PC-3 (cell line): ENCODE measurements at places on chromosomes 2 and 18. TPM values are rescaled to one million over a fixed set of nuclear protein-coding genes. Genes with fewer than 3 reads are reported as not detected.

DNA sequence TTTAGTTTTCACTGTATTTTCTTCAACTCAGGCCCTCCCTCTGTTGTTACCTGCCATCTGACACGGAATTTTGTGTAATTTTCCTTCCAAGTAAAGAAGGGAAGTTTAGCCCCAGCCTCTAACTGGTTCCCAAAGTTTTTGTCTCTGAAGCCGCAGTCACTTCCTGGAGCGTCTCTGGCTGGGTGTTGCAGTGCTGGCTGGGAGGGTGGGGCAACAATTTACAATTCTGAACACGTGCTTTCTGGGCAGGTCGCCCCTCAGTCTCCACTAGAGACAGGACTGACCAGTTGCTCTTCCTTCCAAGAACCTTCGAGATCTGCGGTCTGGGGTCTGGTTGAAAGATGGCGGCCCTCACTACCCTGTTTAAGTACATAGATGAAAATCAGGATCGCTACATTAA is 3.5 kb downstream of the CNDP2 start:
- peak; percentile 50 for DNase-seq

- DNase-seq = no peak
Observed at GRCh38 chr18:74149878-74150277, 1.6 kb downstream of the TIMM21 start.

GRCh38 chr2:33197198-33197938 is 250.6 kb downstream of the LTBP1 start:
- no peak for DNase-seq

DNA sequence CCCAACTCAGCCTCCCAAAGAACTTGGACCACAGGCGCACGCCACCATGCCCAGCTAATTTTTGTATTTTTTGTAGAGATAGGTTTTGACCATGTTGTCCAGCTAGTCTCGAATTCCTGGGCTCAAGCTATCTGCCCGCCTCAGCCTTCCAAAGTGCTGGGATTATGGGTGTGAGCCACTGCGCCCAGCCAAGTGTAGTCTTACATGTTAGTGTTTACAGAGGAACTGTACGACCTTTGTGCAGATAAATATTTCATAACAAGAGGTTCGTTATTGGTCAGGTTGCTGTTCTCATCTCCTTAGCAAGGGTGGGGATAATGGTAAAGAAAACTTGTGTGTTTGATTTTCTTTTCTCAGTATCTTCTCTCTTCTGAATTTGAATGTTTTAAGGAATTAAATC is 46.5 kb downstream of the RALBP1 start:
- DNase-seq = no peak

GRCh38 chr18:9353596-9353995 is 19.0 kb downstream of the TWSG1 start:
- no peak for DNase-seq

- DNase-seq = no peak
Observed at GRCh38 chr2:205848601-205849000, 166.3 kb downstream of the NRP2 start.

GRCh38 chr2:25333981-25334380 is 7.7 kb downstream of the DNMT3A start:
- DNase-seq = no peak

DNA sequence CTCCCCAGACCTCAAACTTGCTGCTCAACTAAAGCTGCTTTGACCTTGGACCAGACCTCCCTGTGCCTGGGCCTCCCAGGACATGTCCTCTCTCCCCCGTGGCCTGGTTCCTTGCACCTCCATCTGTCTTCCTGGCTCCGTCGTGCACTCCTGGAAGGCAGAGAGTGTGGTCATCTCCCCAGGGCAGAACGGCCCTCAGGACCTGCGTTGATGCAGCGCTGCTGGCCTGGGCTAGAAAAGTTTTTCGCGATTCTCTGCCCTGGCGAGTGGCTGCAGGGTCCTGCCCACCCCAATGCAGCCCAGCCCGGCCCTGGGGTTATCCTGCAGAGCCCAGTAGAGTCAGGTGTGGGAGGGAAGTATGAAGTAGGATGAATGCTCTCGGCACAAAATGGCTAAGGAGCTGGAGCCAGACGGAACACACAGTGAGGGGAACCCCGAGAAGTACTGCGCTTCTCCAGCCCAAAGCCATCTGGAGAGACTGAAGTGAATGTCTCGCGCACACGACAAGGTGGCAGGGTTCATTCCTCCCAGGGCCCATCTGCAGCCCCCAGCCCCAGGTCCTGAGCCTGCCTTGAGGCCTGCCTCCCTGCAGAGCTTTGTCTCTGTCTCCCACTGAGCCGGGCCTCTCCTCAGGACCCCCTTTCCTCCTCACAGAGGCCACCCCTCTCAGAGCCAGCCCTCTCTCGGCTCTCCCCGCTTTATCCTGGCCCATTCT is 41.7 kb downstream of the ATOH8 start:
- DNase-seq = no peak

DNA sequence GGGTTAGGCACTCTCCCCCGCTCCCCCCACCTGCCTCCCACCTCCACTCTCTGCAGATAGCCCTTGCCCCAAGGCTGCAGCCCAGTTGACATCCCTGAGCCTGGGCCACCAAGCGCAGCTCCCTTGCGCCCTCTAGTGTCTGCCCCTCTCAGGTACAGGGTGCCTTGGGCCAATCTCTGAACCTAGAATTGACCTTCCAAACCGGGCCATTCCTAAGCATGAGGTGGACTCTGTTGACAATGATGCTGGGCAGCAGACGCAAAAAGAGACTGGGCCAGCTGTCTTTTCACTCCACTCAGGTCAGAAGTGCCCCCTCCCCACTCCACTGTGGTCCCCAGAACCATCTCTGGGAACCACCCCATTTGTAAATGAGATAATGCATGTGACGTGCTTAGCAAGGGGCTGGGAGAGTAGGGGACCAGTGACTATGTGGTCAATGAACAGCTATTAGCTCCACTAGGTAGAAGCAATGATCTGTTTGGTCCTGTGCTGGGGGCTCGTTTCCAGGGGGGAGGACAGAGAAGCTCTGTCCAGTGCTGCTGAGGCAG is 43.3 kb upstream of the PLB1 start:
- DNase-seq = peak; percentile 65

GRCh38 chr2:26642429-26642828 is 1.3 kb upstream of the CIB4 start:
- DNase-seq = no peak

DNA sequence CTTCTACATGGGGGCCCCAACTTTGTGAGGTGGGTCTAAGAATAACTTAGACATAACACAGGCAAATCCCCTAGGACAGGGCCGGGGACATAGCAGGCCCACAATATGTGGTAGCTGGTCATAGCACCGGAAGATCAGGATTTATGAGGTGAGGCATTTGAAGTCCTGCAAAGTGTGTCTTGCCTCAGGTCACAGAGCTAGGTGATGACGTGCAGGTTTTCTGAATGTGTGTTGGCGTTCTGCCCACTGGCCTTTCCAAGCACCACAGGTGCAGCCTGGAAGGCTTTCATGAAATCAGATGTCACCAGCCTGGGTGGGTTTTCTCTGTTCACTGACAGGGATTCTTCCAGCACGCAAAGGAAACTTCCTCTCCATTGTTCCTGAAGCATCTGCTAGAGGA is 119.1 kb downstream of the LRATD1 start:
- peak; percentile 89 for DNase-seq

GRCh38 chr18:48049757-48050156 is 119.3 kb upstream of the SMAD2 start:
- DNase-seq = no peak

- DNase-seq = no peak
Observed at GRCh38 chr2:96772903-96773671, 12.4 kb downstream of the CNNM4 start.

GRCh38 chr18:65632236-65632635 is 118.6 kb upstream of the CDH7 start:
- no peak for DNase-seq

DNA sequence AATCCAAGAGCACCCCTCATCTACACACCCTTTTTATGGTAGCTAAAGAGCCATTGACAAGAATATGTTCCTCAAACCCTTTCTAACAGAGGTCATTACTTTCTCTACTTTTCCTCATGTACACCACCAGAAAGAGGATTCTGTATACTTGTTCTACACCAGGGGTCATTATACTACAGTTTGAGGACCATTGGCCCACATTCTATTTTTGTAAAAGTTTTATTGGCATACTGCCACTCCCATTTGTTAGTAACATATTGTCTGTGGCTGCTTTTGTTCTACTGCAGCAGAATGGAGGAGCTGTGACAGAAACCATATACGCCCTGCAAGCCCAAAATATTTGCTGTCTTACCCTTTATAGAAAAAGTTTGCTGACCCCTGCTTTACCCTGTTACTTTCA is 14.3 kb downstream of the HTR2B start:
- DNase-seq = peak; percentile 17

DNA sequence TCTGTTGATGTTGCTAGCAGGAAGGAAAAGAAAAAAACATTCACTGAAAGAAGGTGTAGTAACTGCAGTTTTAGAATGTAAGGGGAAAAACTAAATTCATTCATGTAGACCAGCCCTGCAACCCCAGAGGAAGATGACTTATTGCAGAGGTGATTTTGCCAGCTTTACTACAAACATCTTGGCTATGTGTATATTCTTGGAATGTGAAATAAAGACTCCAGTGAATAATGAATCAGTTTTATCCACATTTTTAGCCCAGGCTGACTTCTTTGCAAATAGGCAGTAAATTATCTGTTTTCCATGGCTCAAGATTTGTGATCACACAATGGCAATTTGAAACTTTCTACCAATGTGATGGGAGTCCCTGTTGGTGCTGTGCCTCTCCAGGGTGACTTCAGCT is 206.1 kb upstream of the SETBP1 start:
- DNase-seq = no peak

- peak; percentile 18 for DNase-seq
Observed at GRCh38 chr2:237143676-237144440, 58.2 kb downstream of the COPS8 start.

DNA sequence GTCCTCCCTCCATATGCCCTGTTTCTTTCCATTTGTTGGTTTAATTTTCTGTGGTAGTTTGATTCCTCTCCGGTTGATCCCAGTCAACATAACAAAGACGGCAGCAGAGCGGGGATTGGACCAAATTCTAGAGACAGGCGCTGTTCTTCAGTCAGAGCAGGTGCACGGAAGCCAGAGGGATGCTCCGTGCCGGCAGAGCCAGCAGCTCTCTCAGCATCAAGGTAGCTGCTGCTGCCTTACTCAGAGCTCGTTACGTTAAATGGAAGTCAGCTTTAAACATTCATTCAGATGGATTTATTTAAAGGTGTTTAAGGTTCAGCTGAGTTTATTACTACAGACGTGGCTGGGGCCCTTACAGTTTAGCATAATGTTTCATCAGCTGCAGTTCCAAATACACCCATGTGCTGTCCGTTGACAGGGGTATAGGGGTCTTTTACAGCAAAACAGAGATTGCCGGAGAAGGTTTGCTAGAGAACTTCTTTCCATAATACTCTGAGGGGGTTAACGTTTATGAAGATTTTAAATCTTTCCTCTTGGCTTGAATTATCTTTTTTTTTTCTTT is 497.2 kb upstream of the PIK3C3 start:
- no peak for DNase-seq

GRCh38 chr2:5473635-5474034 is 218.5 kb upstream of the SOX11 start:
- no peak for DNase-seq

DNA sequence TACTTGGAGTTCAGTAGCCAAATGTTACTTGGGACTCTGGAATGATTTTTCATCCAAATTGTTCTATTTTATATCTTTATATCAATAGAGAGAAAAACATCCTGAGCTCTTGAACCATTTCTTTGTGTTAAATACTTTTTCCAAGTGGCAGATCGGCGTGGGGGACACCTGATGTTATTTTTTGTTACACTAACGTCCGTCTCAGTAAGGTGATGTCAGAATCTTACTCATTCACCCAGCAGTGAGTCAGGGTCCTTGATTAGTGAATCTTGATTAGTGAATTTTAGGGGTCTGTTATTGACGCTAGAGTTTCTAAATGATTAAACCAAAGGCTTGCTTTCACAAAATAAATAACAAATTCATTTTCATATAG is 1.7 kb downstream of the MIB1 start:
- peak; percentile 43 for DNase-seq

DNA sequence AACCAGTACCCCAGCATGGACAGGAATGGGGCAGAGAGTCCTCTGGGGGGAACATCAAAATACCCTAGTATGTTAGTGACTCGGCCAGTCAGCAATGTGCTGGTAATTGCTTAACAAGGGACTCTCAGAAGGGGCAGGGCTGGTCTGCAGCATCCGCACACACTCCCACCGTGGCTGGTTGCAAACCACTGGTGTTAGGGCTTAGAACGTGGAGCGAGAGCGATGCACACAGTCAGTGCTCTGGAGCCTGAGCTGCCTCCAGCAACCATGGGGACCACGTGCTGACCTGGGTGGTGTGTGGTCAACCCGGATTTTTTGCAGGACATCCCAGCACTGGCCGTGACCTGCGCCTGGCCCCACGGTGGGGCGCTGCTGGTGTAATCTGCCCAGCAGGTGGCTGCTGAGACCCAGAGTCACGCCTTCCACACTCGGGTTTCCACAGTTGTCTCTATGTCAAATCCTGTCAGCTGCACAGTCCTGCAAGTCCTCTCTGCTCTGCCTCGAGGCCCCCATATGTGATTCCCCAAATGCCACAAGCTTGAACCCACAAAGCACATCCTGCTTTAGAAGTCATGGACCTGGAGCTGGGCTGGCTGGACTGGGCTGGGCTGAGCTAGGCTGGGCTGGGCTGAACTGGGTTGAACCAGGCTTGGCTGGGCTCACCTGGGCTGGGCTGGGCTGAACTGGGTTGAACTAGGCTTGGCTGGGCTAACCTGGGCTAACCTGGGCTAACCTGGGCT is 50.6 kb upstream of the GPC1 start:
- DNase-seq = no peak

- no peak for DNase-seq
Observed at GRCh38 chr2:205959521-205959920, 126.5 kb downstream of the INO80D start.

- DNase-seq = peak; percentile 39
Observed at GRCh38 chr18:44521668-44522022, 159.0 kb upstream of the SETBP1 start.

GRCh38 chr2:196808083-196808665 is 981 bp downstream of the C2orf66 start:
- no peak for DNase-seq

DNA sequence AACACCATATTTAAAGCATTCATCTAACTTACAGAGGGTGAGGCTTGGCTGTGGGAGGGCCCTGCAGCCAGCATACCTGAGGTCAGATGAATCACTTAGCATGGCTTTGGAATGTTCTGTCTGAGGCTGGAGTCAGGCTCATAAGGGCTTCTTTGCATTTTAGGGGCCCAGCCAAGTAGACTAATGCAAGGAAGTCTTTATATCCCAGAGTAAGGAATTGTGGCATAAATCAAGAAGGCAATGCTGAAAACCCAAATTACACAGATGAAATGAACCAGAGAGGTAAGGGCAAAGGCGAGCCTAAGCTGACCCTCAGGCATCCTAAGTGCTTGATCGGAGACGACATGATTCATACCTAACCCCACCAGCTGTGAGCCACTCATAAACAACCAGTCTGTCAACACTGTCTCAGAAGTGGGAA is 383.6 kb downstream of the DCC start:
- no peak for DNase-seq

ATP6V1C2 gene
- 0.40 TPM in 1 of 2 replicates, not detected in the other for total RNA-seq

LONRF2 gene
- 1.1 and 1.3 TPM in 2 replicates for total RNA-seq

SELENOI gene
- total RNA-seq = 22.0 and 22.3 TPM in 2 replicates

TEKT4 gene
- total RNA-seq = not detected in 2 replicates

MALL gene
- 123 and 136 TPM in 2 replicates for total RNA-seq

USP37 gene
- total RNA-seq = 10.7 and 11.6 TPM in 2 replicates

RIT2 gene
- not detected in 2 replicates for total RNA-seq

PLEK gene
- not detected in 2 replicates for total RNA-seq

TMEM182 gene
- total RNA-seq = 4.5 and 6.5 TPM in 2 replicates

IL1B gene
- 48.4 and 67.5 TPM in 2 replicates for total RNA-seq

CWC22 gene
- 14.2 and 16.2 TPM in 2 replicates for total RNA-seq
